Activated CD8-positive, alpha-beta memory T cell treated with anti-CD3 and anti-CD28 coated beads for 24 hours (primary cell): ENCODE measurements at places on chromosomes 3 and 15.

- DNase-seq: no peak
Measured at GRCh38 chr15:91182101-91182500, 82.0 kb downstream of the SV2B start.

DNA sequence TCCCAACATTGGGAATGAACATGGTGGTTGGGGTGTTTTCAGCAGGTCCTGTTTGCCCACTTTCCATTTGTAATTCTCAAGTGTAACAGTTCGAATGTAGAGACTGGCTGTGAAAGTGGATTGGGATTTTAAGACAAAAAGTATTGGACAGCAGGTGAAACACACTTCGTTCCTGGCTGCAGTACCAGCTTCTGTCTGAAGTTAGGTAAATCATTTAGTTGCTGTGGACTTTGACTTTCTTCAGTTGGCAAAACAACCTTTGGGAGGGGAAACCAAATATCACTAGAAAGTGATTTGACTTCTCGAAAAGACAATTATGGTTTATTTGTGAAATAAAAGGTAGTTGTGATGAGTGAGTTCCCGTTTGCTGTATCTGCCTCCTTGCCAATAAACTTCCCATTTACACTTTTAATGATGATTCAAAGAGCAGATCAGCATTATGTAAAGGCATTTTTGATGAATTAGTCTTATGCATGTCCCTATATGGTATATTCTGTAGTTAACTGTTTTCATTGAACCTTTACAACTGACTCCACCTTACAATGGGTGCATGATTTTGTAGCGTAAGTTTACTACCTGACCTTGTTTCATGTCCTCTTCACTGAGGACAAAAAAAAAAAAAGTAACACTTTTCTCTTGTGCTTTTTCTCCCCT is 34.0 kb downstream of the FNDC3B start:
- no peak for DNase-seq

DNA sequence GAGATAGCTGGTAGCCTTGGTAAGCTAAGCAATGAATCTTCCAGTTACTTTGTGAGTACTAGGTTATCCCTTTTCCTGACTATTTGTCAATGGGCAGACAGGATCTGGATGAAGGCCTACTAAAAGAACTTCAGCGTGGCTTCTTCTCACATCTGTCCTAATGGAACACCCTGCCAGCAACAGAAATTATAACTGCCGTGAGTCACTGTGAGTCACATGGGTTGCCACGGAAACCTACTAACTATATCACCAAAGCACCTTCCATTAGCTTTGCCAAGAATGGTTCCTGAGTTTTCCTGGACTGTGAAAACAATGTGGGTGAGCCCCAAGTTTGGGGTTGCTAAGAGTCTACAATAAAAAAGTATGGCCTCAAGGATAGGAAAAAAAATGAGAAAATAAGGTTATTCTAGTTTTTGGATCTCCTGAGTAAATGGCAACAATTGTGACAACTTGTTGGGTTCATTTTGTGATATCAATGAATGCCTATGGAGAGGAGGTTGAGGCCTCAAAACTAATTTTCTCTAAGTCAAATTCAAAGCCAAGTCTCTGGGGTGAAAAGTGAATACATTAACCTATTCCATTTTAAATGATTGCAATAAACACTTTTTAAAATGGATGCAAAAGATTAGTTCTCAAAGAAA is 195.1 kb upstream of the ICE2 start:
- peak; percentile 68 for DNase-seq

GRCh38 chr3:23242106-23242505 is 39.0 kb downstream of the UBE2E2 start:
- no peak for DNase-seq

- DNase-seq: no peak
Measured at GRCh38 chr15:69954666-69955065, 143.1 kb downstream of the TLE3 start.

- DNase-seq: no peak
Measured at GRCh38 chr15:62173215-62173614, 8.1 kb upstream of the C2CD4B start.

DNA sequence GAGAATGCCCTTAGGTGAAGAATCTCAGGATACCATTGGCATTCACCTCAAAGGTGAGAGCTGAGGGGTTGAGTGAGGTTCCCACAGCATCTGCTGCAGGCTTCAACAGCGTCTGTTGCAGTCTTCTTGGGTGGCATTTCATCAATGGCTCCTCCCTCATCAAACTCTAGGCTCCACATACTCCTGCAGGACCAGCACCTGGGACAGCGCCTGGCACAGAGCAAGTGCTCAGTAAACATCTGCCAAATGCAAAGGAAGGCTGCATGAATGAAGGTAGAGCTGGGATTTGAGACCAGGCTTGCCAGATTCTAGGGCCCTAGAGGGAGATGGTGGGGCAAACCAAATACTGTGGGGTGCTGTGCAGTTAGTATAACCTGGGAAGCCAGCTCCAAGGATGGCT is 9.6 kb downstream of the TRH start:
- no peak for DNase-seq

DNA sequence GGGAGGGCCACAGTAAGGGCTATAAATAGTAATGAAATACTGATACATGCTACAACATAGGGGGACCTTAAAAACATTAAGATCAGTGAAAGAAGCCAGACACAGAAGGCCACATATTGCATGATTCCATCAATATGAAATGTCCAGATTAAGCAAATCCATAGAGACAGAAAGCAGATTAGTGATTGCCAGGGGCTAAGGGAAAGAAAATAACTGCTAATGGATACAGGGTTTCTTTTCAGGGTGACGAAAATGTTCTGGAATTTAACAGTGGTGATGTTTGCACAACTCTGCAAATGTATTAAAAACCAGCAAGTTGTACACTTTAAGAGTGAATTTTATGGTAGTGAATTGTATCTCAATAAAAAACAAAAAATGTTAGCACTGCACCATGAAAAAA is 37.0 kb downstream of the PIK3R4 start:
- DNase-seq: no peak

GRCh38 chr15:52031556-52031955 is 12.5 kb downstream of the MAPK6 start:
- DNase-seq: no peak

DNA sequence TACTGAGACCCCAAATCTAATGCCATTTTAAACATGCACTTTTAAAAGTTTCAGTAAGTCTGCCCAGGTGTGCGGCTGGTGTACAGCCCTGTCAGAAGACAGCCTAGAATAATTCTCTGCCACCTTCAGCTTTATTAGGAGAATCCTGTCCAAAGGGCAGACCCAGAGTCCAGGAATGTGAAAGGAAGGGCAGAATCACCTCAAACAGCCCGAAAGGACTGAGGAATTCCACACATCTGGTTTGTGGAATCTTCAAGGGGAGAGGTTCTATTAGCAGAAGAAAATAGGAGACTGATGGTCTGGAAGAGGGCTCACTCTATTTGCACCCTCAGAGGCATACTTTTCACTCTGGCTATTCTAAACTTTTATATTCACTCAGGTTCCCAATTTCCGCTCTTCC is 46.6 kb downstream of the TYRO3 start:
- DNase-seq: no peak

DNA sequence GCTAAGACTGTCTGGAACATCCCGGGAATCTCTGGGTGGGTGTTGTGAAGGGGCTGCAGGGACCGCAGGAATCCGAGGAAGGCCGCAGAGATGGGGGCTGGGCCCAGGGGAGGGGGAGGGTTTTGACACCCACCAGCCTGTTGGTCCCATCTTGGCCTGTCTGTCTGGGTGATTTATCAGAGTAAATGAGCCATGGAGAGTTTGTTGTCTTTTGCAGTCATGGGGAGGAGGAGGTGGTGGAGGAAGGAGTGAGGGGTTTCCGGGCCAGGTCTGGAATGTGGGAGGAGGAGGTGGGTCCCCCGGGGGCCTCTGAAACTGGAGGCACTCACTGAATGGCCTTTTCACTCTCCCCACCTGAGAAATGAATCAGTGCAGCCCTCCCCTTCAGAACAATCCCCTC is 11.5 kb downstream of the SEMA3F start:
- no peak for DNase-seq

GRCh38 chr3:128805772-128806171 is 73.6 kb upstream of the ACAD9 start:
- no peak for DNase-seq

GRCh38 chr15:73751511-73751898 is 1.6 kb downstream of the INSYN1 start:
- no peak for DNase-seq

GRCh38 chr15:48373821-48374451 is 42.7 kb downstream of the DUT start:
- no peak for DNase-seq

DNA sequence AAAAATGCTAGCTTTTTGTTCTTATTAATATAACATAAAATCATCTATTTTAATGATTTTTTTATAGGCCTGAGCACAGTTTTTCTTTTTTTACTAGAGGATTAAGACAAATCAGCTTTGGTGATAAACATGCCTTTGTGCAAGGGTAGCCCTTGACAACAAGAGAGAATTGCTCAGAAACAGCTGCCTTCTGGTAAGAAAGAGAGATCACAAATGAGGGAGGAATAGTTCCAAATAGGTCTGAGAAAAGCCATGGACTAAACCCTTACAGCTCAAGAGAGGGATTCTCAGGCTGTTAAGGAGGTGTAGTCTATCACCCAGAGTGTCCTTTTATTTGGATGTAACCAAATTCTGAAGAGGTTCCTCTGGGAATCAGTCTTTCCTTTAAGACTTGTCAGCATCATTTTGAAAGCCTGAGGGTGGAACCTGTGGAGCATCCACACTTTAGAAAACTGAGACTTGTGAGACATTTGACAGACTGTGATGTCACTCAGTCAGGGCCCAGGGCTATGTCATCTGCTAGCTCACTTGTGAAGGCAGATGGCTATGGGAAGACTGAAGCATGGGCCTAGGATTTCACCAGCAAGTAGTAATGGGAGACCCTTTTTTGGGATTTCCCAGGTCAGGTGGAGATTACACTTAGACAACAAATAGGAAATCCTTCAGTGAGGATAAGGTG is 102.9 kb upstream of the KCNAB1 start:
- no peak for DNase-seq

DNA sequence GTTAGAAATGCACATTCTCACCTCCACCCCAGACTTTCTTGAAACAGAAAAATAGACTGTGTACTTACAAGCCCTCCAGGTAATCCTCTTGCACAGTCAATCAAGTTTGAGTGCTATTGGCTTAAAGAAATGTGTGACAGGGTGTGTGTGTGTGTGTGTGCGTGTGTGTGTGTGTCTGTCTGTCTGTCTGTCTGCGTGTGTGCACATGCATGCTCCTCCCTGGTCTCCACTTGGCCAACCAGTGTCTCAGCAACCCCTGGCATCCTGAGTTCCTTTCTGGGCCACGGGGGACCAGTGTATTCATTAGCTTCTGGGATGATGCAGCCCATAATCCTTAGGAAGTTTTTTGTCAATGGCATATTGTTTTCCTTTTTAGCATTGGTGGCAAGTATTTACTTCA is 128.8 kb upstream of the IL12A start:
- no peak for DNase-seq

DNA sequence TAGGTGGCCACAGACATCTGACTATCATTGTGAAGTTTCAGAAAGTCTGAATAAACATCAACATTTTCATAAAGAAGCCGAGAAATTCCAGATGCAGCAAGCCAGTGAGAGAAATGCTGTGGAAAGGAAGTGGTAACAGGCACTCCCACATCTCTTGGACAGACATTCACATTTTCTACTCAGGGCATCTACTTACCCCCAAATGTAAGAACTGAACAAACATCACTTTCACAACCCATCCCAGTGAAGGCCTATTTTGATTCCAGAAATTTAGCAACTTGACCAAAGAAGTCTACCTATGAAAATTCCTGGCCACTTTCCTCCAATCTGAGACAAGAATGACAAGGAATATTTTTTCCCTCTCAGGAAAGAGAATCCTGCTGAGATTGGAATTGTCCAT is 224.8 kb upstream of the DCBLD2 start:
- DNase-seq: no peak

- no peak for DNase-seq
Measured at GRCh38 chr3:104437891-104438290, 928.8 kb upstream of the ALCAM start.

DNA sequence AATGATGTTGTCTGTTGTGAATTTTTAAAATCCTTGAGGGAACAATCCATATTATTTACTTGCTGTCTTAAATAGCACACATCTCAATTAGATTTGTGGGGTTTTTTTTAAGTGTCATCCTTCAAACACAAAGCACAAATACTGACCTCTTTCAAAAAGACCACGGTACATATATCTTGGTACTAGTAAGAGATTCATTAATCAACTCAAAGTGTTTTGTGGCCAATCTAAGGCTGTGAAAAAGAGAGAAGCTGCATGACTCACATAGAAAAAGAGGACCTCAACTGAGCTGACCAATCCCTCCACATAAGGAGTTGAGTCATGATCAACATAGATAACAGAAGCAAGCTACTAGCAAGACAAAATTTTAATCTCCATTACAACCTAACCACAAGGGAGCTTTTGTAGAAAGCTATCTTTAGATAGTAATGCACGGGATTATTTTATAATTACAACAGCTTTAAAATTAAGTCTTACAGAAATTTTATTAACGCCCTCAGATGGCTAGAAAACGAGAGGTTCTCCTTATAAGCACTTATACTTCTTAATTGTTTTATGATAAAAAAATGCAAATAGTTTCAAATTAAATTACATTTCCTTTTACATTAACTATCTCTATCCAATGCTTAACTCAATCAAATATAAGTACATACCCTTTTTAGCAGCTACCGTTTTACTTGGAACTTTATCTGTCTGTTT is 60.5 kb downstream of the TOP2B start:
- no peak for DNase-seq

- no peak for DNase-seq
Measured at GRCh38 chr3:143720381-143720780, 127.9 kb downstream of the SLC9A9 start.

DNA sequence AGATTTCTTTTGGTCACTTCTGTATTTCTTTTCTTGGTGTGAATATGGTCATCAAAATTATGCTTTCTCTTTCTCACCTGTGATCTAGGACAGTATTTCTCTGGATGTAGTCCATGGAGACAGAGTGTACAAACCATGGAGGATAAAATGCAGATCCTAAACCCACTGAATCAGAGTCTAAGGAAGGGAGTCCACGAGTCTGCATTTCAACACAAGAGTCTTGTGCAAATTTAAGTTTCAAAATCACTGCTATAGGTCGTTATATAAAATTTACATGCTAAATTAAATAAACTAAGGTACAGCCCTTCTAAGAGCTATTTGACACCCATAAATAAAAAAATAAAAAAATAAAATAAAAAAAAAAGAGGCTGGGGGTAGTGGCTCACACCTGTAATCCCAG is 17.3 kb upstream of the UBE2E2 start:
- no peak for DNase-seq
